GM03348 (cell line): ENCODE measurements at places on chromosomes 7 and 10.

- DNase-seq, result no peak
Observed at GRCh38 chr10:96228408-96228994, 42.9 kb downstream of the BLNK start.

GRCh38 chr10:51729822-51730555, 30.6 kb upstream of the CSTF2T start:
- DNase-seq, result no peak

- DNase-seq, result peak; percentile 29
Observed at GRCh38 chr10:98589007-98589406, 142.3 kb upstream of the HPS1 start.

- peak; percentile 54 for DNase-seq
Observed at GRCh38 chr10:121926671-121927317, 1.0 kb downstream of the ATE1 start.

GRCh38 chr7:130276796-130277762, 10.4 kb downstream of the CPA2 start:
- DNase-seq, result peak; percentile 76

DNA sequence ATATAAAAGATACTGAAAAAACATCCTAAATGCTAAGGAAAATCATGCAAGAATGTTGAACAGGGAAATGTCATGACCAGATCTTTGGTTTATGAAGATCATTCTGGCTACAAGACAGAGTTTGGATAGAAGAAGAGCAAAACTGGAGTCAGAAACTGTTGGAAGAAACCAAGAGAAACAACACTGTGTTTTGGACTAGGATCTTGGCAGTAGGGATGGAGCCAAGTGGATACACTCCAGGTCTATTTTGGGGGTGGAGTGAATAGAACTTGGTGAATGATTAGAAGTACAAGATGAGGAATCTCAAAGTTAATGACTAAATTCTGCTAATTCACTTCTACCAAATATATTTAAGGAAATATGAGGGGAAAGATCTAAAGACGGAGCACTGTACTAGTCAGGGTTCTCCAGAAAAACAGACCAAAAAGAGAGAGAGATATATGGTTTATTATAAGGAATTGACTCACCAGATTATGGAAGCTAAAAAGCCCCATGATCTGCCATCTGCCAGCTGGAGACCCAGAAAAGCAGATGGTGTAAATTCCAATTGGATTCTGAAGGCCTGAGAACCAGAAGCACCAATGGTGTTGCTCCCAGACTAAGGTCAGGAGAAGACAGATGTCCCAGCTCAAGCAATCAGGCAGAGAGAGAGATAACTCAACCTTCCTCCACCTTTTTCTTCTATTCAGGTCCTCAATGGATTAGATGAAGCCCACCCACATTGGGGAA, 254.9 kb downstream of the TRIL start:
- no peak for DNase-seq

DNA sequence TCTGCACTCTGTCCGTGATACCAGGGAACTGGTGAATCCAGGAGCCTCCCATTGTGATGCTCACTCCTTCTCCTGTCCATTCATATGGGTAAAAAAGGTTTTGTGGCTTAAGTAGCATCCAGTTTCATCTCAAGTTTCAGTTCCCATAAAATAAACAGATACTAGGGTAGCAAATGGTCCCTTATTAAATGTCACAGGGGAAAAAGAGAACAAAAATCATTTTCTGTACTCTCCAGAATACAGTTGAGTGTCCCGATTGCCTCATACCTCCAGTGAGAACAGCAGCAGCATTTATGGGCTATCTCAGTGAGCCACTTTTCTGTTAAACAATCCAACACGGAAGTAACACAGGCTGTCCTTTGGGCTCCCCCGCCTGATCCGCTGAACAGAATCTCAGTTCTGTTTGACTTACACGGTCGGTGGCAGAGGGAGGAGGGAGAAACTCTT, 179.6 kb downstream of the CELF2 start:
- no peak for DNase-seq

DNA sequence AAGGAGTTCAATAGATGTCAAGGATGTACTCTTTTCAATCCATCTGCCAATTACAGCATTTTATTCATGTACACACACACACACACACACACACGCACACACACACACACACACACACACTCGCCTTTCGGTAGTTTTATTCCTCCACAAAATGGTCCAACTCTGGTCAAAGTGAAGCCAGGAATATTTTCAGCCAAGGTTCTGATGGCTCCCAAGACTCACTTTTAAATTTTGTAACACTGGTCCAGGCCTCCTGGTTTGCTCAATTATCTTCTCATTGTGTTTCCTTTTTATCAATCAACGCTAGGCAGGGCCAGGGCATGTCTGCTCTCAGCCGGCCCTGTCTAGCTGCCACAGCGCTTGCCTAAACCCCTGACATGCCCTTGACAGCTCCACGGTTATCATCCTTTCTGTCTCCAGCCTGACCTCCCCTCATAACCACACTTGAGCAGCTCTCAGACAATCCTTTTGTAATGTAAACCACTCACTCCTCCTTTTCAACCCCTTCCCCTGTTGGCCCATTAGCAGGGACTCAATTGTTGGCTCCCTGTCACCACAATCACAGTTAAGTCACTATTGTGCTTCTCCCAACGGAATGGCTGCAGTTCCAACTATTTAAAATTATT, 115.1 kb downstream of the ICA1 start:
- no peak for DNase-seq

DNA sequence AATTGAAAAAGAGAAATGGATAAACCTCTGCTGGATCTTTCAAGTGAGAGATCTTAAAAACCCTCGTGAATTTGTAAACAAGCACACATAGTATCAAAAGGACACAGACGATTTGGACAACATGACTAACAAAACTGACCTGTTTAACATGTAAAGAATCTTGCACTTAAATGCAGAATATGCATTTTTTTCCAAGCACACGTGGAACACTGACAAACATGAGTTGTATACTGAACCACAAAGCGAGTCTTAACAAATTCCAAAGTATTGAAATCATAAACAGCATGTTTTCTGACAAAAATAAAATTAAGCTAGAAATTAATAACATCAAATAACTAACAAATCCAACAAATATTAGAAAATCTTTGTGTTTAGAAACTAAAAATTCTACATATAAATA, 65.0 kb upstream of the ZNF746 start:
- peak; percentile 51 for DNase-seq

DNA sequence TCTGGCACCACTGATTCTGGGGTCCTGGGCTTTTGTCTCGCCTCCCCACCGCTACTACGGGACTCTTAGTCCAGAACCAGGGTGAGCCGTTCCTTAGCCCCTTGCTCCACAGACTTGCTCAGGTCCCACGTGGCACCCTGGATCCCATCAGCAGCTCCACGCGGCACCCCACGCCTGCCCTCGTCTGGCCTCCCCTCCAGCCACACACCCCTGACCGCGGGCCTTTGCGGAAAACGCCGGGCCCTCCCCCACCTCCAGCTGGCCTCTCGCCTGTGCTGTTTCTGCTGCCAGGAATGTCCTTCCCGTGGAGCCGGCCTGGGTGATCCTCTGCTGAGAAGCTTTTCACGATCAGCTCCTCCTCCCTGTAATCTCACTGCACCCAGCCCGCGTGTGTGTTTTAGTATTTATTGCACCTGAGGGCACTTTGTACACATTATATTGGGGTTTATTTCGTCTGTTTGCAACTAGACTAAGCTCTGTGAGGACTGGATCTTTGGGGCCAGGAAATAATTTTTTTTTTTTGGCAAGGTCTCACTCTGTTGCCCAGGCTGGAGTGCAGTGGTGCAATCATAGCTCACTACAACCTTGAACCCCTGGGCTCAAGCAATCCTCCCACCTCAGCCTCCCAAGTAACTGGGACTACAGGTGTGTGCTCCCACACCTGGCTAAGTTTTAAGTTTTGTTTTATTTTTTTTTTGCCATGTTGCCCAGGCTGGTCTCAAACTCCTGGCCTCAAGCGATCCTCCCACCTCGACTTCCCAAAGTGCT, 10.5 kb upstream of the TTYH3 start:
- peak; percentile 79 for DNase-seq

- DNase-seq, result no peak
Observed at GRCh38 chr10:47070541-47070940, 159.3 kb downstream of the PTPN20 start.

DNA sequence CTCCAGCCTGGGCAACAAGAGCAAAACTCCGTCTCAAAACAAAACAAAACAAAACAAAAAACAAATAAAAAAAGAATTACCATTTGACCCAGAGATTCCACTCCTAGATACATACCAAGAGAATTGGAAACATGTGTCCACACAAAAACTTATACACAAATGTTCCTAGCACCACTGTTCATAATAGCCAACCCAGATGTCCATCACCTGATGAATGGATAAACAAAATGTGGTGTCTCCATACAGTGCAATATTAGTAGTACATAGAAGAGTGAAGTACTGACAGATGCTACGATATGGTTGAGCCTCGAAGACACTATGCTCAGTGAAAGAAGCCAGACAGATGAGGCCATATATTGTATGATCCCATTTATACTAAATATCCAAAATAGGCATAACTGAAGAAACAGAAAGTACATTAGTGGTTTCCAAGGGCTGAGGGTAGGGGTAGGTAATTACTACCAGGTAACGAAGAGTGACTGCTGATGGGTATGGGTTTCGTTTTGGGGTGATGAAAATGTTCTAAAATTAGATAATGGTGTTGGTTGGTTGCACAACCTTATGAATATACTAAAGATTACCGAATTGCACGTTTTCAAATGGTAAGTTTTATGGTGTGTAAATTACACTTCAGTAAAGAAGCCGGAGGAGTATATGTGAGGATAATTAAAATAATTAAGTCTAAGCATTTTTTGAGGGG, 20.0 kb downstream of the MYO1G start:
- DNase-seq, result no peak
